ENCODE measurements at places on chromosomes 16 and 17.

GRCh38 chr17:50818921-50819657 is 16.3 kb upstream of the WFIKKN2 start:
- no peak for DNase-seq

GRCh38 chr17:34570506-34570905 is 8.9 kb upstream of the TMEM132E start:
- DNase-seq: no peak

- no peak for DNase-seq
These were observed 775 bp downstream of the SPIRE2 start for GRCh38 chr16:89828870-89829629.

GRCh38 chr16:4407543-4408322 is 8.7 kb downstream of the CORO7 start:
- DNase-seq: no peak

DNA sequence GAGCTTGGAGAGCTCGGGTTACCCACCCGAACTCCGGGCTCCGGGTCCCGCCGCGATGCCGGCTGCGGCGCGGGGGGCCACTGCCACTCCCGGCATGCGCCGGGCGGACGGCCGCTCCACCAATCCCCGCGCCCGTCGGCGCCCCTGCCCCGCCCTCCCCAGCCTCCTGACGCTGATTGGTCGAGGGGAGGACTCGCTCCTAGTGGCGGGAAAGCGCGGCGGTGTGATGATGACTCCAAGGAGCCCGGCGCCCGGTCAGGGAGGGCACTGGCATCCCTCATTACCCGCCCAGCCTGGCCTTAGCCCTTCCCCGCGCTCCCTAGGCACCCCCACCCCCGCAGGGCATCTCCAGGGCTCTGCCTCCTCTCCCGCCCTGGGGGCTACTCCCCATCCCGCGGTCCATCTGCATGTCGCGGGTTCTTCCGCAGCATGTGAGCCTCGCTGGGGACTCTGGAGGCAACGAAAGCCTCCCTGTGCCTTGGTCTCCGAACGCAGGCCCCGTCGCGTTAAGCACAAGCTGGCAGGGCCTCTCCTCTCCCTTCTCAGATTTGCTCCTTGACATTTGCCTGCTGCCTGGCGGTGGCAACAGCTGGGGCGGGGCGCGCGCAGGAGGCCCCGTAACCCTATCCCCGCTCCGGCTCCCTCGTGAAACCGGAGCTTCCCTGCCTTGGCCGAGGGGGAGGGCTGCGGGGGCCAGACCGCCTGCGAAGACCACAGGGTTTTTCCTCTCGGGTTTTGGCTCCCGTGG is 1.7 kb downstream of the ATP2A1 start:
- DNase-seq: peak; percentile 89

DNA sequence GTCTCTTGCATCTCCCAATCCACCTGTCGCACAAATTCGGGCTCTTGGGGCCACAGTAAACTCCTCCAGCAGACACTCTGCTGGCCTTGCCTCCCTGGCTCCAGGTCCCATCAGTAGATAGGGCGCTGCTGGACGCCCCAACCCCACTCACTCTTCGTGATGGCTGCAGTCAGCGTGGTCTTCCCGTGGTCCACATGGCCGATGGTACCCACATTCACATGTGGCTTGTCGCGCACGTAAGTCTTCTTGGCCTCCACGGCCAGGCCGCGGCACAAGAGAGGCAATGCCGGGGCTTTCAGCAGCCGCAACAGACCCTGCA is 428 bp downstream of the TUFM start:
- peak; percentile 63 for DNase-seq

GRCh38 chr17:57810721-57811637 is 38.9 kb downstream of the MRPS23 start:
- DNase-seq: no peak

GRCh38 chr17:3890878-3891219 is 2.0 kb downstream of the CAMKK1 start:
- DNase-seq: no peak

GRCh38 chr16:590815-591200 is 942 bp downstream of the RAB40C start:
- no peak for DNase-seq

- DNase-seq: no peak
These were observed 4.3 kb upstream of the RHBDL3 start for GRCh38 chr17:32261417-32261736.

GRCh38 chr16:65101009-65101408 is 20.9 kb downstream of the CDH11 start:
- DNase-seq: no peak

- DNase-seq: no peak
These were observed 63.6 kb upstream of the NFAT5 start for GRCh38 chr16:69501956-69502745.

- no peak for DNase-seq
These were observed 338.3 kb downstream of the BCAS3 start for GRCh38 chr17:61015966-61016365.

DNA sequence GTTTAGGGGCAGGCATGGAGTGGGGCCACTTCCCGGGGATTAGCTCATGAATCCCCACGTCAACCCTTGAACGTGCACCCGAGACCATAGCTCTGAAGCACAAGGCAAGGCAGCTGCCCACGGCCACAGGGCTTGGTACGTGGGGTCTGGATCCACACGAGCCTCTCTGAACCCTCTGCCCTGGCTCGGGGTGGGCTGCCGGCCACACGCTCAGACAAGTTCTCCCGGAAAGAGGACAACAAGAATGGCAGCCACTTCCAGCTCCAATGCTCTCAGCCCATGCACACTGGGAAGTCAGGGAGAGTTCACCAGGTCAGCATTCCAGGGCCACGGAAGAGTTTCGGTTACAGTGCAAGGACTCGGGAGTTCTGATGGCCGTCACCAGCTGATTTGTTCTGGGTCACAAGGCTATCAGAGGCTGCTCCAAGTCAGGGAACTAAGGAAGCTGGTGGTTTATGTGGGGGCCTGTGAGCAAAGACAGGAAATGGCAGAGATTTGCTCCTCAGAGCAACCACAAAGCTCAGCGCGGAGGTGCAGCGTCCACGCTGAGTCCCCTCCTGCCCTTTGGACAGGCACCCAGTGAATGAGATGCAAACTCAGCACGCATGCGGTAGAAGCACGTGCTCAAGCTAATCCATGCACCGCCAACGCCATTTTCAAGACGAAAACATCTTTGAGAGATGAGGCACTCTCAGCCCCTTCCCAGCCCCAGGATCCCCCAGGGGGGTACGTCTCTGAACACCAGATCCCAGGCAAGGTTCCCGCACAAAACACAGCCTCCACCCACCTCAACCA is 356.4 kb downstream of the FOXL1 start:
- DNase-seq: no peak

DNA sequence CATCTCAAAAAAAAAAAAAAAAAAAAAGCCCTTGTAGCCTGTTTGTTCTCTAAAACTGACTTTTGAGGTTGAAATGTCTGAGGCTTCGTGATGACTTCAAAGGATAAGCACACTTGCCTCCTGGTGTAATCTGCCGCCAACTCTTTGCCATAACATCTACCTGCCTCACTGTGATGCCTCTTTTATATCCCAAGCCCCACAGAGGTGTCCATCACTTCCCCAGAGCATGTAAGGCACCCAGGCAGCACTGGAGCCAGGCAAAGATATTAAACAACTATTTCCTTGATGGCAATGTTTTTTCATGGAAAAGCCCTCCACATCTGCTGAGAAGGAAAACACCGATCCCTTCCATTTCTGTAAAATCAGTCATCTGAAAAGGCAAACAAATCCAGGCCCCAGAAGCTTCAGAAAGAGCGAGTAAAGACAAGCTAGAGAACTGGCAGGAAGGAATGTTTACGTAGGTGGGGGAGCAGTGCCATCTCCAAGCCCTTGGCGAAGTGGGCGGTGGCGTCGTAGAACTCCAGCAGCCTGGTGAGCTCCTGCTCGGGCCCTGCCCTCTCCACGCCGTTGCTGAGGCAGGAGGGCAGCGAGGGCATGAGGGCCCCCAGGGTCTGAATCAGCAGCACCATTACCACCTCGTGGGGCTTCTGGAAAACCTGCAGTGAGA is 28.6 kb downstream of the COG7 start:
- no peak for DNase-seq

DNA sequence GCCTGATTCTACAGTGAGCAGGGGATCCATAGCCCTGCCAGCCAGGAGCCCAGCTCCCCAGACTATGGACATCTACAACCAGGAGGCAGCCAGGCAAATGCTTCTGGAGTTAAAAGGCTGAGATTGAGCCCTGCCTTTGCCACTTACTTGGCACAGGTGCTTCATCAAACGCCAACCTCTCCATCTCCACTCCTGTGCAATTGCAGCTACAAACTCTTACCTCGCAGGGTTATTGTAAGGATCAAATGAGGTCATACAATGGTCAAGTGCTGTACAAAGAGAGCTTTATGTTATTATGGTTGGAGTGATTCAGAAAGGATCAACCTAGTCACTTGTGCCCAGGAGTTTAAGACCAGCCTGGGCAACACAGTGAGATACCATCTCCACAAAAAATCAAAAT is 9.8 kb upstream of the MYO18A start:
- no peak for DNase-seq

DNA sequence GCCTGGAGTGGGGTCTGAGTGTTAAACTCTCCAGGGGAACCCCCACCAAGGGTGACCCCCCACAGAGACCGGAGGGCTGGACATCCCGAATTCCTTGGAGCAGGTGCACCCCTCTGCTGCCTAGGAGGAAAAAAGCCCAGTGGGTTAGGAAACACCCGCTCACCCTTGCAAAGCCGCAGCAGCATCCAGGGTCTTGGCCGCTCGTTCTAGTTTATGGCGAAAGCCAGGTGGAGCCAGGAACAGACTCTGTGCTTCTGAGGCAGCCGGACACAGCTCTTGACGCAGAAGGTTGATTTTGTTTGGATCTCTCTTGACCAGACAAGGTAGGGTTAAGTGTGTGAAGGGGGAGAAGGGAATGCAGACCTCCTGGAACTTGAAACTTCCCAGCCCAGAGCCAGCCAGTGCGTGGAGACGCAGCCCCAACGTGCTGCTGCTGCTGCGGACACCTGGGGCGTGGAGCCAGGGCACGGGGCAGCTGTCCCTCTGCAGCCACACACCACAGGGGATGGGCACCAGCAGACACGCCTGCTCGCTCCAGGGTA is 154.5 kb downstream of the LAT start:
- DNase-seq: no peak

DNA sequence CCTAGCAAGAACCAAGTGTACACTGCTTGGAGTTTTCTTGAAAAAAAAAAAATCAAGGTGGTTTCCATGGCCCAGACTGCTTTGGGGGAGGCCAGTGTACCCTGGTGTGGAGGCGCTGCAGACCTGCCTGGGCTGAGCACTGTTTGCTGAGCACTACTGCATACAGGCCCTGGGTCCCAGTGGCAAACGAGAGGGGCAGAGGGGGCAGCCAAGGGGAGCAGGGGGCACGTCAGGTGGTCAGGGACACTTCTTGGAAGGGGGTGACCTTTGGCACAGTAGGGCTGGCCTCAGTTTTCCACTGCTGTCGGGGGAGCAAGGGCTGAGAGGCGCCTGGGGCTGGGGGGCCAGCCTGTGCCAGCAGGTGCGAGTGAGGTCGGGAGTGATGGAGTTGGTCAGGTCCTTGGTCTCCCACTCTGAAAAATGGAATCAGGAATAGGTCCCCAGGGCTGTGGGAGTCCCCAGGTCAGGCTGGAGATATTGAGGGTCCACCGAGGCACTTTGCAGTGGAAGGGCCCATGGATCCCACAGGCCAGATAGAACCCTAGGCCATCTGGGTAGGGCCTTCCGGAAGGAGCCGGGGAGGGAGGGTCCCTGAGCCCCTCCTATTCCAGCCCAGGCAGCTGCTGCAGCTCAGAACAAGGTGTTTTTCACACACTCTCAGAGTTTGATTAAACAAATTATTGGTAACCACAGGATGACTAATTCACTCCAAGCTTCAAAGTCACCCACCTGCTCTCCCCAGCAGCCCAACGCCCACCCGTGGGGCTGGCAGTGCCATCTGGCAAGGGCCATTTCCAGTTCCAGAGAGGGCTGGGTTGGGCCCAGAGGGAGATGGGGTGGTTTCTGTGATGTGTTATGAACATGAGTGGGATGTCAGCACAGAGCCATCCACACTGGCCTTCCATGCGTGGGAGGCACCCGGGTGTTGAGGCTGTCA is 3.5 kb downstream of the ZFPM1 start:
- peak; percentile 49 for DNase-seq

Data from stimulated activated effector memory CD8-positive, alpha-beta T cell treated with anti-CD3 and anti-CD28 coated beads, Interleukin-12 subunit alpha, Interleukin-12 subunit beta, amount 100 ng/mL, for 72 hours (primary cell).